AG09319 (cell line): ENCODE measurements at places on chromosomes 5 and 9.

GRCh38 chr9:105158020-105158419 is 86.4 kb upstream of the SLC44A1 start:
- DNase-seq: no peak

GRCh38 chr5:120464627-120465435 is 731 bp downstream of the PRR16 start:
- DNase-seq: no peak

- no peak for DNase-seq
These were observed 31.9 kb upstream of the C5orf58 start for GRCh38 chr5:170200876-170201275.

GRCh38 chr5:95059636-95060035 is 225.3 kb downstream of the MCTP1 start:
- DNase-seq: no peak

GRCh38 chr5:74833537-74834266 is 32.5 kb downstream of the FAM169A start:
- no peak for DNase-seq
